ENCODE measurements at places on chromosomes 12 and 14.

DNA sequence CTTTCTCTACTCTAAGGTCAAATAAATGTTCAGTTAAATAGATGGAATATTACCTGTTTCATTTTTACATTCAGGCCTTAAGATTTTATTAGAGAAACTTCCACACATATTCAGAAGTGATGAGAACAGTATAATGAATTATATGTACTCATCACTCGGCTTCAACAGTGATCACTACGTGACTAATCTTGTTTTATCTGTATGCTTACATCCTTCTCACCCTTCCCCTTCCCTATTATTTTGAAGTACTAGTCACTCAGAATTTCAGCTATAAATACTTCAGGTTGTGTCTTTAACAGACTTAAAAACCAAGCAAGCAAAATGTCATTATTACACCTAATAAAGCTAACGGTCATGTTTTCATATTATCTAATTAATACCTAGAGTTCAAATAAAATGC, 34.9 kb downstream of the ETV6 start:
- no peak for DNase-seq

GRCh38 chr12:39586816-39587215, 32.8 kb downstream of the ABCD2 start:
- DNase-seq: no peak

GRCh38 chr14:91297081-91297711, 52.7 kb upstream of the GPR68 start:
- DNase-seq: no peak

DNA sequence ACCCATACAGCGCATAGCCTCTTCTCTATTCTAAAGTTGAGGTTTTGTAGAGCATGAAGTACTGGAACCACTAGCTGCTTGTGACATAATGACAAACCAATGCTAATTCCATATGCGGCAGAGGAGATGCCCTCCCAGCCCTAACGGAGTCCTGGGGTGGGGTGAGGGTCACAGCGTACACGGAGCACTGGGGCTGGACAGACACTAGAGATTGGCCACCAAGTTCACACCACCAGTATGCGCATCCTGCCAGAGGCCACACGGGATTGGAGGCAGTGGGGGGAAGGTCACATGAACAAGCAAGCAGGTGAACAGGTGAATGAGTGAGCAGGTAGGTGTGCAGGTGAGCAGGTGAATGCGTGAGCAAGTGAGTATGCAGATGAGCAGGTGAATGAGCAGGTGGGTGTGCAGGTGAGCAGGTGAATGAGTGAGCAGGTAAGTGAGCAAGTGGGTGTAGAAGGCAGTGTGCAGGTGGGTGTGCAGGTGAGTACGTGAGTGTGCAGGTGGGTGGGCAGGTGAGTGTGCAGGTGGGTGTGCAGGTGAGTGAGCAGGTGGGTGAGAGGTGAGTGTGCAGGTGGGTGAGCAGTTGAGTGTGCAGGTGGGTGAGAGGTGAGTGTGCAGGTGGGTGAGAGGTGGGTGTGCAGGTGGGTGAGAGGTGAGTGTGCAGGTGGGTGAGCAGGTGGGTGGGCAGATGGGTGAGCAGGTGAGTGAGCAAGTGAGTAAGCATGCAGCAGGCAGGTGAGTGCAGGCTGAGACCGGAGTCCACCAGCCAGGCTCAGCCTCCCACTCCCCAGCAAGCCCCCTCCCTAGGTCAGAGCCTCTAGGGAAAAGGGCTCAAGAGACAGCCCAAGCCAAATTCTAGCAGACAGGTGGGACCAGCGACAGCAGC, 52.7 kb downstream of the CCDC85C start:
- no peak for DNase-seq

- peak; percentile 58 for DNase-seq
Measured at GRCh38 chr12:54549774-54550451, 512 bp downstream of the PDE1B start.

DNA sequence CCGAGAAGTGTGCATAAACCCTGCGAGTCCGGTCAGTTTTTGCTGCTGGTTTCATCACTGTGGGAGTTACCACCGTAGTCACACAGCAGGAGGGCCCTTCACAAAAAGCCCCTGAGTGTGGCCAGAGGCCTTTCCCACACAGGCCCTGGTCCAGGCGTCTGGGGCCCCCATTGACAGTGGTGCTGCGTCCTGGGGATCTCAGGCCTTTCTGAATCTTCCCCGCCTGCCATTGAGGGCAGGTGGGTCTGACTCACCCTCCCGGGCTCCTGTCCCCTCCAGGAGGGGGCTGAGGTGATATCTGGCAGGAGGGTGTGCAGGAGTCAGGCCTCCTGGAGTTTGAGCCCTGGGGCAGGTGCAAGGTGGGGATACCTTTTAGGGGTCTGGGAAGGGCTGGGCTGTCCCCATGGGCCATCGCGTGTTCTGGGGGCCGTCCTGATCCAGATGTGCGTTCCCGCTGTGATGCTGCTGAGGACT, 358.5 kb downstream of the TMEM121 start:
- peak; percentile 3 for DNase-seq

DNA sequence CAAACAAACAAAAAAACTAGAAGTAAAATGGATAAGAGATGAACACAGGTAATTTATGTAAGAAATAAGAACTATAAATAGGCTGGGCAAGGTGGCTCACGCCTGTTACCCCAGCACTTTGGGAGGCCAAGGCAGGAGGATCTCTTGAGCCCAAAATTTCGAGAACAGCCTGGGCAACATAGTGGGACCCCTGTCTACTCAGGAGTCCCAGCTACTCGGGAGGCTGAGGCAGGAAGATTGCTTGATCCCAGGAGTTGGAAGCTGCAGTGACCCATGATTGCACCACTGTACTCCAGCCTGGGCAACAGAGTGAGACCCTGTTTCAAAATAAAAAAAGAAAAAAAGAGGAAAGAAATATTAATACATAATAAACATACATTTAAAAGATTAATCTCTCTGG, 22.7 kb upstream of the ABCD4 start:
- DNase-seq: no peak

DNA sequence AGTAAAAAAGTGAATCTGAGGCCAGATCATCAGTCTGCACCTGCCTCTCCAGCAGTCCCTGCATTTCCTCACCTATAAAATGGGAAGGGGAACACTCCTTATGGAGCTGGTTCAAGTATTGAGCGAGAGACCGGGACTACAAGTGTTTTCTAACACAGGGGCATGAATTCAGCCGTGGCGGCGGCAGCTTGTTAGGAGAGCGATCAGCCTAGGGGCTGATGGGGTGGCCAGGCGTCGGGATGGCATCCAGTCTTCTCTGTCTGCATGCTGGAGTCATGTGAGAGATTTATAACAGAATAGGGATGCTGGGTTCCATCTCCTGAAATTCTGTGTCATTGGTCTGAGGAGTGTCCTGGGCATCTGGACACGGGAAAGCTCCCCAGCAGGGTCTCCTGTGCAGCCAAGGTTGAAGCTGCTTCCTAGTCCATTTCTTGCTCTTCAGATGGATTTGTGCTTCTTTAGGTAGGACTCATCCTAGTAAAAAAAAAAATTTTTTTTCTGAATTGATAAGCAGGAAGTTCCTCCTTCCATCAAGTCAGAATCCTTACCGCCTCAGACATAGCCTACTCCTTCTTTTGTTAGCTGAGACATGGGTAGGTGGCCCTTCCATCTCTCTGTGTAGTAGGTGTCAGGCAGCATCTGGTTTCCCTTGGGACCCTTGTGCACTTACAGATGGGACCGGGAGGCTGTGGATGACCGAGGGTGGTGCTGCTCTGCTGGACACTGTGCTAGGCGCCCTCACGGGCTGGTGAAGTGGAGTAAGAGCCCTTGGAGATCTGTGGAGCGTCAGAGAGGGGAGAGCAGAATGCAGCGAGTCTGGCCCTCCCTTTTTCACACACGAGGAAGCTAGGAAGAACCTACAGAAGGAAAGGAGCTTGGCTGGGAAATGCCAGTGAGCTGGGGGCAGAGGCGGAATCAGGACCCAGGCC, 146.7 kb downstream of the TSPAN9 start:
- DNase-seq: no peak

GRCh38 chr12:118436002-118436730, 59.8 kb downstream of the SUDS3 start:
- no peak for DNase-seq

- DNase-seq: no peak
Measured at GRCh38 chr14:73489481-73490175, 1.1 kb upstream of the RIOX1 start.

DNA sequence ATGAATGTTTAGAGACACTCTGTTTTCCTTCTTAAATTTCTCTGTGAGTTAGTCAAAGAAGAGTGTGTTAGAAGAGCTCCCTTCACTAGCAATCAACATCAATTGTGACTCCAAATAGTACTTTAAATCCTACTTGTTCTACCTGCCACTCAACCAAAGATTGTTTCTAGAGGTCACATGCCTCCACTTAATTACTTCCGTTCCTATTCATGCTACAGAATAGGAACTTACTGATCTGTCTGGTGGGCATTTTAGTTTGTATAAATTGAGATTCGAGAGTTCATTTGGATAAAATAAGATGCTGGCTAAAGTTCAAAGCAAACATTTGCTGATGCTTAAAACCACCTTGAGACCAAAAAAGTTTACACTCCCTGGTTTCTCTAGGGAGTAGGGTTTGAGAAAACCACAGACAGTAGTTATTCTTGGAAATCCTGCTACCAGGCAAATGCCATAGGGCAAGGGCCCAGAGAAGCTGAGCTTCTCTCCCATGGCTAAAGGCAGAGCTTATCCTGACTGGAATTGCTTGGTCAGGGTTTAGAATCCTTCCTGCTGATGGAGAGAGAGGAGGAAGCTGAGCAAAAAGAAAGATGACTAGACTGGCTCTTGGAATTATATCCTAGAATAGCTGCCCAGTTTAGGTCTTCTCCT, 389.6 kb upstream of the ATP2B1 start:
- DNase-seq: no peak

GRCh38 chr14:101400830-101401229, 160.5 kb upstream of the DIO3 start:
- DNase-seq: no peak

DNA sequence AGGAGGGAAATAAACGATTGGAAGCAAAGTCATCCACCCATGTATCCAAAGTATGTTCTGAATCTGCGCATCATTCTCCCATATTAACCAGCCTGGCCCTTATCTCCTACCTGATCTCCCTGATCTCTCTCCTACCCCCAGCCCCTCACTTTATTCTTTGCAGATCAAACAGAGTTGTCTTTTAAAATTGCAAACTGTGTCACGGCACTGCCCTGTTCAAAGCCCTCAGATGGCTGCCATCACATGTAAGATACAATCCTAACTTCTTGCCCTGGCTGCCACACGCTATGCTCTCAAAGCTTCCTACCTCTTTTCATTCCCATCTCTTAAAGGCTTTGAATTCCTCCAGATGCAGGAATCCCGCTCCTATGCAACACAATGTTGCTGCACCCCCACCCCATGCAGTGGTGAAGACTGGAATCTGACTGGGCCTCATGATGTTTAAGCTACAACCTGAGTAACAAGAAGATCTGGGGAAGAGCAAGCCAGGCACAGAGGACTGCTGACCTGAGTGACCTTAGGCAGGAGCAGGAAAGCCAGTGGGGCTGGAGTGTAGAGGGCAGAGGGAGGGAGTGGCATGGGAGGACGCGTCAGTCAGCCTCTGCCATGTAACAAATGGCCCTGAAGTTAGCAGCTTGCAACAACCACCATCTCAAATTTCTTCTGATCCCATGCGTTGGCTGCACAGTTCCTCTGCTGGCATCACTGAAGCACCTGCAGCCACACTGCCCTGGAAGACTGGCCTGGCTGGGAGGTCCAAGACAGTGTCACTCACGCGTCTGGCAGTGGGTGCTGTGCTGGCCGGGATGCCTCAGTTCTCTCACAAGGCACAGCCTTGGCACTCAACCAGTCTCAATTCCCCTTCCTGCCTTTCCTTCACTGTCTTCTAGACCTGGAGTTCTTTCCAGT, 382.8 kb downstream of the BCL11B start:
- no peak for DNase-seq

DNA sequence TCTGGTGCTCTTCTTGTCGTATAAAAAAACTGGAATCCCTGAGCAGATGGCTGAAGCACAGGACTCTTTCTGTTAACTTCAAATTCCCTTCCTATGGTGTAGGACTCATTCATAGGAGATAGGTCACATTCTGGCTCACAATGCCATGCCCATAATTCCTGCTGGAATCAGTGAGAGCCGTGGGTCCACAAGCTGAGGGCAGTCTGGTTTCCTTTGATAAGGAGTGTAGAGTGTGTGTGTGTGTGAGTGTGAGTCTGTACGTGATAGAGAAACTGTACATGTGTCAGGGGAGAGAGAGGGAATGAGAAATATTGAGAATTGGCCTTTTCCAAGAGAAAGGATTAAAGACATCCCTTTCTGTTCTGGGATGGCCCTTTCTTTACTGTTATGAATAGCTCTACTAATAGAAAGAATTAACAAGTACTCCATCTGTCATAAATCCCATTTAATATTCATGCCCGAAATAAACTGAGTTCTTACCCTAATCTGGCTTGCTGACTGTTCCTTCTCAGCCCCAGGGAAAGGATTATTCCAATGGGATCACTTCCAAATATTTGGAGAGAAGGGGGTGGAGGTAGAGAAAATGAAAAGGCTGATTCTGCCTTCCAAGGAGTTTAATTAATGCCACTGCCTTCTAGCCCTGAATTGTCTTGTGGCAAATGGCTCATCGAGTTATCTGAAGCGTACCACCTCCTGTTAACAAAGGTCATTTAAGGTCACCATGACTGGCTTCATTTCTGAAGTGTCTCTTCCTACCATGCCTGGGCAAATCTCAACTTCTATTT, 79.0 kb downstream of the TMX1 start:
- DNase-seq: no peak

DNA sequence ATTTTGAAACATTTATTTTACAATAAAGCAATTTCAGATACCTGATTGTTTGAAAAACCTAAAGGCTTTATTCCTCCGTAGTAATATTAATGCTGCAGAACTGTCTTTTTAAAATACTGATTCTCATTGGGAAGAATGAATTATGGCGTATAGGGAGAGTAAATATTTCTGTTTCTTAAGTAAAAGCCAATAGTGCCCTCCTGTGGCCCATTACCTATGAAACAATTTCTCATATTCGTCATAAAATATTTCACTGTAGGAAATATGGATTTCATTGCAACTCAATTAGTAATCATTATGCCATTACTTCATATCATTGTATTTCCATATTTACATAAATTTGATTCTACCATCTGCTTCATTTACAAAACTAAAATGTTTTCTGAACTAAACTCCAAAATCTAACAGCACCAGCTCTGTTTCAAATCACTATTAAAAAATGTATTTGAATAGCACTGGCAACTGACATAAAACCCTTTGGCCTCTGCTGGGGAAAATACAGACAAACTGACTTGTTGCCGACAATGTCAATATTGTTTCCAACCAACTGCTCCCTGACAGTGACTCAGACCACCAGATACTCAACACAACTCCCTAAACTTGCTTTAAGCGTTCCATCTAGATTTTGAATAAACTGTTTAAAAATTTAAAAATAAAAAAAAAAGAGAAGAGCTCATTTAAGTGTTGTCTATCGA, 290.3 kb downstream of the NAV3 start:
- no peak for DNase-seq

- DNase-seq: no peak
Measured at GRCh38 chr14:34671716-34672115, 41.8 kb upstream of the SNX6 start.

GRCh38 chr14:81829447-81829846, 295.8 kb upstream of the SEL1L start:
- DNase-seq: peak; percentile 12

- no peak for DNase-seq
Measured at GRCh38 chr14:59186306-59186705, 2.2 kb upstream of the DAAM1 start.
